ENCODE measurements at places on chromosomes 13 and 19. TPM values are rescaled to one million over a fixed set of nuclear protein-coding genes. Genes with fewer than 3 reads are reported as not detected.

PLA2G4C gene
- polyA plus RNA-seq = 5.3 TPM

SOHLH2 gene
- polyA plus RNA-seq = 0.99 TPM

DNA sequence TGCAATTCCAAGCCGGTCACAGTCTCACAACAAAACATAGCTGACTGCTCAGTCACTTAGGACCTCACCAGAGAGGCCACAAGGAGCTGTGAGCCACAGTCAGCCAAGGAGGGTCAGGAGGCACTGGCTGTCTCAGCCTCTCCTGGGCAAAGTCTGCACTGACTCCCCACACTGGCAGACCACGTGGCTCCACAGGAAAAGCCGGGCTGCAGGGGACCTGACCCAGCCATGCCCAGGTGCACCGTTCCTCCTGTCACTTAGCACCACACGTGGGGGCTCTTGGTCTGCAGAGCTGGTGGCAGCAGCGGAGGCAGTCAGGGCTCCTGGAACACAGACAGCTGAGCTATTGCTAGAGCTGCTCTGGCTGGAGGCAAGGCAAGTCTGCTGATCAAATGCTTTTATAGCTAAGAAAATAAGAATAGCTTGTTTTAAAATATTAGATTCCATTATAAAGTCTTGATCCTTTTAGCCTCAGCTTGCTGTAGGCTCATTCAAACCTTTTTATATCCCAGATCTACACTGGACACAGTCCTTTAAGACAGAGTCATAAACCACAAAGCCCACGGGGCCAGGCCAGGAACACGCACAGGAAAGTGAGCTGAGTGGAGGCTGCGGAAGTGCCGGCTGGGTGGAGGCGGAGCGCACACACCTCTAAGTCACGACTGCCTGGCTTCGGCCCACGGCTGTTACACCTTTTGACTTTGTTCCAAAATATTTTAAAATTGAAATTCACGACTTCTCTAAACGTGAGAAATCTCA is 744.1 kb downstream of the UQCRFS1 start:
- no peaks in the 10 kb centered on the region for H3K36me3 ChIP-seq
- no peak overlapping the region for H3K27ac ChIP-seq
- no peaks in the 10 kb centered on the region for H3K27me3 ChIP-seq
- DNase-seq = peak; percentile 89
- no peak overlapping the region for H3K4me3 ChIP-seq

DNA sequence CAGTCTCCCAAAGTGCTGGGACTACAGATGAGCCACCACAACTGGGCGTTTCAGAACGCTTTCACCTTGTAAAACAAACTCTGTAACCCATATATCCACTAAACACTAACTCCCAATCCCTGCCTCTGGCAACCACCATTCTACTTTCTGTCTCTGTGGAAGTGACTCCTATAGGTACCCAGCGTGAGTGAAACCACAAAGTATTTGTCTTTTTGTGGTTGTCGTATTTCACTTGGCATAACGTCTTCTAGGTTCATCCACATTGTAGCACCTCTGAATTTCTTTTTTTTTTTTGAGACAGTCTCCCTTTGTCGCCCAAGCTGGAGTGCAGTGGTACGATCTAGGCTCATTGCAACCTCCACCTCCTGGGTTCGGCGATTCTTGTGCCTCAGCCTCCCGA is 44.8 kb downstream of the BRD4 start:
- no peak for DNase-seq
- no peaks in the 10 kb centered on the region for H3K27me3 ChIP-seq
- no peak overlapping the region for H3K4me3 ChIP-seq
- no peaks in the 10 kb centered on the region for H3K36me3 ChIP-seq
- peaks cover 14% of the 10 kb centered on the region for H3K4me1 ChIP-seq

DNA sequence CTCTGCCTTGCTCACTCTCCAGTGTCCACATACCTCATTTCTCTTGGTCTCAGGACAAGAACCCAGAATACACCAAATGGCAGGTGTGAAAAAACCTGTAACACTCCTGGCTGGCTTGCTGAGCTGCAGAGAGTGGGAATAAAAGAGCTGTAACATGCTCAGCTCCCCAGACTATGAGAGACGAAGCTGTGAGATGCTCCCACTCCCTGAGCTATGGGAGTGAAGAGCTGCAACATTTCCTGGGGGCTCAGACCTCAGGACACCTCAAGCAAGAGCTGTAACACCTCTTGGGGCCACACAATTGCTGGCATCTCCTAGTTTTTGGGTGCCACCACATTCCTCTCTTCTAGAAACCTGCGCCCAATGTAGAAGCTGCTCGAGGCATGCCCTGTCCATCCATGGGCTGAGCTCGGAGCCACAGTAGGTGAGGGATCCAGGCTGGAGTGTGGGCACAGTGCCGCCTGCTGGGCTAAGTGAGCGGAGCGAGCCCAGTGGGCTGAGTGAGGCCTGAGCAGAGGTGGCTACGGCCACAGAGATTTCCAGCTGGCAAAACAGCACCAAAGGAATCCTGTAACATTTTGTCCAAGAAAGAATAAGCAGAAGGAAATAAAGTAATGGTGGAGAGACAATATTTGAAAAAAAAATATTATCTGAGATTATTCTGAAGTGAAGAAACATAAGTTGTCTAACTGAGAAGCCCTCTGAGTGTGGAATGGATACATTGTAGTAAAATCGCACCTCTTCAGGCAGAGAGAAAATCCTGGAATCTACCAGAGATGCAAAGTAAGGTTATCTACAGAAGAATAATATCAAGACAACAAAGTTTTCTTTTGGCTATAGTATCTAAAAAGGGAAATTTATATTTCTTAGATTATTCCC is 186.2 kb upstream of the PCDH9 start:
- H3K4me3 ChIP-seq = no peak overlapping the region
- no peaks in the 10 kb centered on the region for H3K36me3 ChIP-seq

DNA sequence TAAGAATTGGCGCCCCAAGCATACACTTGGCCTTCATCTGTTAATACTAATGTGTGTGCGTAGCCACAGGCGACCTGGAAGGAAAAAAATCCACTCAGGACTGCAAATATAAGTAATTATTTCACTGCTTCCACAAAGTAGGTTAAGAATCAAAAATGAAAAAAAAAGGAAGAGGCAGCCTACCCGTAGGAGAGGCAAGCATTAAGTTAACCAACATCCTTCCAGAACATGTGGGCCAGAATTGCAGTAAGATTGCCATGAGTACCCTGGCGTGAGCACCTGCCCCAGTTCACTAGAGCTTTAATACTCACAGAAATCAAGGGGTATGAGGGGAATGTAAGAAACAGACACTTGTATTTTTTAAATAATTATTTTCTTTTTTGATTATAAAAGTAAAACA is 22.2 kb downstream of the RCBTB2 start:
- no peaks in the 10 kb centered on the region for H3K27me3 ChIP-seq
- no peak for DNase-seq
- H3K36me3 ChIP-seq = no peaks in the 10 kb centered on the region
- H3K4me1 ChIP-seq = no peaks in the 10 kb centered on the region

DNA sequence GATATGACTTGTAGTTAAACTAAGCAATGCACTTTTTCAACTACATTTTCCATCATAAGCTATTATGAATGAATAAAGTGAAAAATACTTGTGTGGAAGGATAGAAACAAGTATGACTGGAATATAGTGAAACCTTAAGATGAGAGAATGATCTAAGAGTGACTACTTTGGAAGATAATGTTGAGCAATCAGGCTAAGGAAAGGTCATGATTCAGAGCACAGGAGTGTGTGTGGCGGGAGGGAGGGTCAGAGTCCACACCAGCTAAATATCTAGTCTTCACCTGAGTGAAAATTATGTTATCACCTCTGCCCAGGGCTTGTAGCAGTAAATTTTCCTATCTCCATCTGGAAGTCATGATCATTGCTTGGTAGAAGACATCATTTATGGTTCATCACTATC is 833.4 kb upstream of the ATXN8OS start:
- DNase-seq = peak; percentile 22
- no peak overlapping the region for H3K27ac ChIP-seq
- no peaks in the 10 kb centered on the region for H3K27me3 ChIP-seq

DNA sequence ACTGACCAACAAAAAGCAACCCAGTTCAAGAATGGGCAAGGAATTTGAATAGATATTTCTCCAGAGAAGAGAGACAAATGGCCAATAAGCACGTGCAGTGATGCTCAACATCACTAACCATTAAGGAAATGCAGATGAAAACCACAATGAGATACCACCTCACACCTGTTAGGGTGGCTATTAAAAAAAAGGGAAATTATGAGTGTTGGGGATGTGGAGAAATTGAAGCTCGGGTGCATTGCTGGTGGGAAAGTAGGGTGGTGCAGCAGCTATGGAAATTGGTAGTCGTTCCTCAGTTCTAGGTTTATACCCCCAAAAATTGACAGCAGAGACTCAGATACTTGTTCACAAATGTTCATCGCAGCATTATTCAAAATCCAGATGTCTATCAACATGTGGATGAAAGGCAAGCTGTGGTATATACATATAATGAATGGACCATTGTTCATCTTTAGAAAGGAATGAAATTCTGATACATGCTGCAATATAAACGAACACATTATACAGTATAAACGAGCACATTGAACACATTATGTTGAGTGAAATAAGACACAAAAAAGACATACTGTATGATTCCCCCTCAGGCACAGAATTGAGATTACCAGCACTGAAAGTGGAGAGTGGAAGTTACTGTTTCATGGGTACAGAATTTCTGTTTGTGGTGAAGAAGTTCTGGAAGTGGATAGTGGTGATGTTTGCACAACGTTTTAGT is 927 bp downstream of the CHAMP1 start:
- no peak for DNase-seq
- peak overlapping the region; percentile 75 for H3K4me3 ChIP-seq
- peaks cover 1% of the 10 kb centered on the region for H3K36me3 ChIP-seq
- peaks cover 14% of the 10 kb centered on the region for H3K4me1 ChIP-seq
- peak overlapping the region; percentile 77 for H3K27ac ChIP-seq

All from large intestine (tissue), 12 donors.